ENCODE measurements at places on chromosomes 2 and 18.
A peak's percentile ranks its signal among the peaks of the same experiment; 100 is the strongest.

DNA sequence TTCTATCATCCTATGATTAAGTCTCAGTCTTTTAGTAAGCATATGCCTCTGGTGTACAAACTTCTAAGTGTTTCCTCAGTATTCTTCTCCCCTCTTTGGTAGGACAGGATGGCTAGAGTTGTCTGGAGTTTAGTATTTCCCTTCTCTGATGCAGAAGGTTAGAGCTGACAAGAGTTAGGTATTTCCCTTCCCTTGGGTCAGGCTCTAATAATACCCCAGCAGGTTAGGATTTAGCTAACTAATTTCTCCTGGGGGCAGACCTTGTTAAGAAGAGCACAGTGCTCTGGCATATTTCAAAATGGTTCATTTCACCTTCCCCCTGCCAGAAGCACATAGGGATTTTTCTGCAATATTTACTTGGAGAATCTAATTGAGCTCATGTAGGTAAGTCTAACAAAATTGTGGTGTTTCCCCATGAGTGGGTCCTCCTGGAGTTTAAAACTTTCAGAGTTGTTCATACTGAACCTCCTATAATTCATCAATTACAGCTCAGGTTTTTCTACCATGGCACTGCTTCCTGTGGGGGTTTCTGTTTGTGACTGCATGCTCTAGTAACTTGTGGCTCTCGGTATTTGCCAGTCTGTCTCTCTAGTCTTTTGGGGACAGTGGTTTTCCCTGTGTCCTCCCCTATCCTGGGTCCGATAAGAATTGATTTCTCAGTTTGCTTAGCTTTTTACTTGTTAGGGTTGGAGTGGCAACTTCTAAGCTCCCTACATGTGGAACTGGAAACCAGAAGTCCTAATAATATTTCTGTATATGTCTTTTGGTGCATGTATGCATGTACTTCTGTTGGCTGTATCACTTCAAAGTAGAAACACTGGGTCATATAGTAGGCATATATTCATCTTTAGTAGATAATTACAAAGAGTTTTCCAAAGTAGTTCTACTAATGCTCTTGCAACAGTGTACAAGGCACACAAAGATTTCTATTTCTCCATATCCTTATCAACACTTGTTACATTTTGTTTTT is 77.7 kb downstream of the GDF7 start:
- DNase-seq, result no peak

DNA sequence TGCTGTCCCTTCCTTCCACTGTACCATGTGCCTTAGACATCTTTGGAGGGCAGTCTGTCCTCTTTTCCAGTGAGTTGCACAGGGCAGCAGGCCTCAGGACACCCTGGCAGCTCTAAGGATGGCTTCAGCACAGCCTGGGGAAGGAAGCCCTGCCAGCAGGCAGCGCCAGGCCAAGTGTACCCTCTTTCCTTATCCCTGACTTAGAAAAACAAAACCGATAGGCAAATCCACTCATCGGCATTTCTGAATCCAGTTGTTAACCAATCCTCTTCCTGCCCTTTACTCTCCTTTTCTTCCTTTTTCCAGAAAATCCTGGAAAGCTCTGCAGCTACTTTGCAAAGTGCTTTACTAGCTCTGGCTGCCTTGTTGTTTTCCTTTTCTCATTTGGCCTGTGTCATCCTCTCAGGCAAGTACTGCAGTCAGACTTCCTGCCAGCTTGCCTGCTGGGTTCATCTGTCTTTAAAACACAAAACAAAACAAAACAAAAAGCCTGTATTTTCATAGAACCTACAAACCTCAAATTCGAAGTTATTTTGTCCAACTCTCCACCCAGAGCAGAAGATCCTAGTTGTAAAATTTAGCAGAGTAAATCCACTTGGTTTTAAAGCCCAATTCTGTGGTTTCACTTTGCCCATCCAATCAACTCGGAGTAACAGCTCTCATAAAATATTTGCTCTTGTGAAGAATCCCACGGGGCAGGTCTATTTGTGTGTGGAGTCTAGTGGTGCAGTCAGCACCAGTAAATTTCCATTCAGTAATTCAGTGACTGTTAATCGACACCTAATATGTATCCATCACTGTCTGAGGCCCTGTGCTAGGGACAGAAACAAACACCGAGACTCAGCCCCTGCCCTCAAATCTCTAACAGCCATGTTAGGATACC is 45.2 kb downstream of the PCBP1 start:
- no peak for DNase-seq

DNA sequence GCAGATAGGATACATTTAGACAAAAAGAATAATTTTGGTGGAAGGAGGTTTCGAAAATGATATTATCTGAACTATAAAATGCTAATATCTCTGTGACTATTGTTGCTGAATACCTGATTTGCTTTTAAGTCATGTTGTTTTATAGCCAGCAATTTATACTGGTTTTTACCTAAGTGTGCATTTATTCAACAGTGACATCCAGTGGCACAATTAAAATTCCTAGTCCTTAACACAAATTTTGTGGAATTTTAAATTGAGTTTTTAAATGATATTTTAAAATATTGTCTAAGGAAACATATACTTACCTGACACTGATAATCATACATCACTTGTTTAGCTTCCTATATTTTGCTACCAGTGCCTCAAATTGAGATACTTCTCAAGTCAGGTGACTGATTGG is 144.8 kb downstream of the ARHGAP28 start:
- DNase-seq, result no peak

GRCh38 chr2:145412155-145412554 is 892.2 kb upstream of the ZEB2 start:
- DNase-seq, result no peak

DNA sequence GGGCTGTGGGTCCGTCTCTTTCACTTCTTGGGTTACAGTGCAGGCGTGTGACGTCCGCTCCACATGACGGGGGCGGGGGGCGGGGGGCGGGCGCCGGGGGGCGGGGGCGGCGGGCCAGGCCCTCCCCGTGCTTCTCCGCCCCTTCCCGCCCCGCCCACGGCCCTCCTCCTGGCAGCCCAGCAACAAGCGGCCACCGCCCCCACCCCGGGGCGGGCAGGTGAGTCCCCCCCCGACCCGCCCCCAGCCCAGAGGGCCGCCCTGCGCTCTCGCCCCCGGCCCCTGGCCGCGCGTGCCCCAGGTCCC is 3.6 kb downstream of the ZNF516 start:
- peak; percentile 50 for DNase-seq

GRCh38 chr2:107772353-107772752 is 54.3 kb upstream of the RGPD4 start:
- no peak for DNase-seq

DNA sequence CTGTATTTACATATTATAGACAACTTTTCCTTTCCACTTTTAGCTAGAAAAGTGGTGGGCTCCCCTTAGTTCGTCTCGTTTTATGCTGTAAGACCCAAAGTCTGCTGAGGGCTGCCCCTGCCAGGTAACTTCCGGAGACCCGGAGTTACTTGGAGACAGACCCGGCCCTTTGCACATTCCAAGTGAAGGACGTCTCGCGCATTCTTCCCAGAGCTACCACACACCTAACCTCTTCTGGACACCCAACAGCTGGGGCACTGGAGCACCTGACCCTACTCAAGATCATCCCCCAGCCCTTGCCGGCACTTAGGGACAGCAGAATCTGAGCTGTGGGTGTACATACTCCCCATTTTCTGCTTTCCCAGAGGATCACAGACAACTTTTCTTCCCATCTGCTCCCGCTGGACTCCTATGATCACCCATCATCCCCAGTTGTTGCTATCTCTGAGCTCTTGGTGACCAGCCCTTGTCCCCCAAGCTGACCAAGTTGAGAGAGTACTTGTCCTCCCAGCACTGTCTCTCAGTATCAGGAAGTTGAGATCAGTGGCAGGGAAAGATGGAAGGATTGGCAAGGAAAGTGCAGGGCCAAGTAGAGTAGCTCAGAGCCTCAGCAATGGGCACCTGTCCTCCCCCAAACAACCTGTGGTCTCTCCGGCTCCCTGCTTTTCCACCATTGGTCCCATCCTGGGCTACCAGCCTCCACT is 8.4 kb upstream of the SATB2 start:
- no peak for DNase-seq

- DNase-seq, result no peak
These were observed 20.4 kb upstream of the PELI1 start for GRCh38 chr2:64164629-64165028.

- DNase-seq, result no peak
These were observed 3.9 kb upstream of the C2orf69 start for GRCh38 chr2:199907008-199907714.

DNA sequence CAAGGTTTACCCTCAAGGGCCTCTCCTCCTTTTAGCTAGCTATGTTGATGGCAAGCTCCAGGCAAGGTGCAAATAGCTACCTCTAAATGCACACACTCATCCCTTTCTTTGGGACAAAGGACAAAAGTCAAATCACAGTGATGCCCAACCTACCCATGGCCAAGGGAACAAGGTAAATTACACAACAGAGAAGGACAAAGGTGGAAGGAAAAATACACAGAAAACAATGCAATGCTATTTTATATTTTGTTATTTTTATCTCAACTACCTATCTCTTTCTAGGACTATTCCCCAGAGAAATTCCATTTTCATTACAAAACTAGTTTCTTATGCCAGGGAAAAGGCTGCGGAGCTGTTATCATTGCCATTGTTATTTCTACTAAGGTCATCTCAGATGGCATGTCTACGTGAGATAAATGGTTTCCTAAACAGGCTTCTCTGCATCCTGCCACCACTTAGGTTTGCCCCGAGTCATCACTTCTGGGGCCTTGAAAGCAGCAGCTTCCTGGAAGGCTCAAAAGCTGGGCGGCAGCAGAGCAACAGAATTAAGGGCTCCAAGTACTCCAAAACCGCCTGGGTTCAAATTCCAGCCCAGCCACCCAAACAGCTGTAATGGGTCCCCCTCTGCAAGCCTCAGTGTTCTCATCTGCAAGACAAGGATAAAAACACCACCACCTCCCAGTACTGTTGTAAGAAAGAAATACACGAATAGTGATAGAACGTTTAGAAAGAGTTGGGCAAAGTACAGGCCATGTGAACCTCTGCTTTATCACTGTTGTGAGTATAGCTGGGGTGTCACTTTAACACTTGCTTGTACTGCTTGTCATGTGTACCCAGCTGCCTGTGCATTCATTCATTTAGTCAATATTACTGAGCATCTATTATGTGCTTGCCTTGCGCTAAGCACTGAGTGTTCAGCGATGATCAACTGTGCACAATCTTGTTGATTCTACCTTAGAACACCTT is 20.9 kb downstream of the BCL2 start:
- no peak for DNase-seq

- DNase-seq, result no peak
These were observed 55.9 kb downstream of the TRPM8 start for GRCh38 chr2:233972941-233973575.

- DNase-seq, result no peak
These were observed 823.2 kb upstream of the ID2 start for GRCh38 chr2:7858624-7859023.

DNA sequence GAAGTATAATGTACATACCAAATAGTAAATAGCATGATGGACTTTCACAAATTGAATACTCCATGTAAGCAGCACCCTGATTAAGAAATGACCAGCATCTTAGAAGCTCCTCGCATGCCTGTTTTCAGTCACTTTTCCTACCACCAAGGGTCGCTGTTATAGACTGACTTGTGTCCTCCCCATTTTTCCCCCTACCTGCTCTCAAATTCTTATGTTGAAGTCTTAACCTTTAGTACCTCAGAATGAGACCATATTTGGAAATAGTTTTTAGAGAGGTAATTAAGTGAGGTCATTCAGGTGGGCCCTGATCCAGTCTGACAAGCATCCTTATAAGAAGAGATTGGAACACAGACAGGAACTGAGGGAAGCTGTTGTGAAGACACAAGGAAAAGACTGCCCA is 125.9 kb downstream of the LYPD6 start:
- DNase-seq, result no peak

DNA sequence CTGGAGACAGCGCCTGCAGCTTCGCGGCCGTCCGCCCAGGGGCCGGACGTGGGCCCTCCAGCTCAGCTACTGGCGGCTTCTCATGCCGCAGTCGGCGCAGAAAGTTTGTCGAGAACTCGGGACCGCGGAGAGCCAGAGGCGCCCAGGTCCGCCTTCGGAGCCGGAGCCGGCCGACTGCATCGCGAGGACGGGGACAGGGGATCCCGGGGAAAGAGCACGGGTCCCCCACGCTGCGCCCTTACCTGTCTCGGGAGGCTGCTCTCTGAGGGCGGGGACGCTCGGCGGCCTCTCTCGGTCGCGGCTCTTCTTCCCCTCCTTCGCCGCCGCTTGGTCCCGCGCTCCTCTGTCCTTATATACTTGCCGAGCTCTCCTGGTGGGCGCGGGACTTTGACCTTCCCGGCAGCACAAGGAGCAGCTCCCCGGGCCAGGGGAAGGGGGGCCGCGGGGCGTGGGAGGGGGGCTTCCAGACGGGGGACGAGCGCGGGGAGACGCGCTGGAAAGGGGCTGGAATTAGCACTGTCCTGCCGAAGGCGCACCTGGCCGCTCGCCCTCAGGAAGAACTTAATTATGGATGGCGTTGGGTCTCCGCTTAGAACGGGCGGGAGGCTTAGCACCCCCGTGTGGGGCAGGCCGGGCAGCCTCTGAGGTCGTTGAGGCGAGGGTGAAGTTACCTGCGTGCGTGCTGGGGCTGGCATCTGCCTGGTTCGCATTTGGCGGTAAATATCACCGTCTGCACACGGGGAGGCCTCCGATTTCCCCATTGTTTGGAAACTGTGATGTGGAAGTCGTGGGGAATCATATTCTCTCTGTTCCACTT is at the start of gene POMC:
TSS of gene POMC (minus strand) at position 325 of the 817 bp plus-strand sequence. CDS start 3,808 bp downstream, outside the sequence.
- DNase-seq, result no peak

DNA sequence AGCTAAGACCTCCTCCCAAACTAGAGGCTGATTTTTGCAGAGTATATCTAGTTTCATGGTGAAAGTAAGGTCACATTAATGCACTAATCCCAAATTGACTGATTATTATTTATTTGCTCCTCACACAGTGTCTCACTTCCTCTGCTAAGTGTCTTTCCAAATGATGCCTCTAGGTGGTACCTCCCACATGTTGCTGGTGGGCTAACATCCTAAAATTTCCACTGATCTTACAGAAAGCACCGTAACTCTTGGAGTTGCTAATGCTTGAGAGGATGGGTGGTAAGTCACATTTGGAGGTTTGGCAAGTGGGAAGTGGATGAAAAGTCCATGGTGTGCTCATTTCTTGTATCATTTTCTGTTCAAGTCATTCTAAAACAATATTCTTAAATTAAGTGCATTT is 428.7 kb upstream of the GYPC start:
- DNase-seq, result no peak

GRCh38 chr2:10168221-10168620 is 45.7 kb downstream of the RRM2 start:
- DNase-seq, result no peak

DNA sequence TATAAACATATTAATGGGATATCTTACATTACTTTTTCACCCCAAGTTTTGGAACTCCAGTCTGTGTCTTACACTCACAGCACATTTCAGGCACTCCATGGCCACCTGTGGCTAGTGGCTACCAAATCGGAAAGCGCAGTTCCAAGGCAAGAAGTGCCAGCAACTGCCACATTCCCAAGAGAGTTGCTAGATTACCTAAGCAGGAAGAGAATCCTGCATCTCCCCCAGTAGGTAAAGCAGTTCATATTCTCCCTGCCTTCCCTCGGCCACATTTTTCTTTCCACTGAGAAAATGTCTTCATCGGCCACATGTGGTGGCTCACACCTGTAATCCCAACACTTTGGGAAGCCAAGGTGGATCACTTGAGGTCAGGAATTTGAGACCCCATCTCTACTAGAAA is 62.8 kb downstream of the MEX3C start:
- no peak for DNase-seq
